EL (cell line): ENCODE measurements at places on chromosomes 11 and 22.

DNA sequence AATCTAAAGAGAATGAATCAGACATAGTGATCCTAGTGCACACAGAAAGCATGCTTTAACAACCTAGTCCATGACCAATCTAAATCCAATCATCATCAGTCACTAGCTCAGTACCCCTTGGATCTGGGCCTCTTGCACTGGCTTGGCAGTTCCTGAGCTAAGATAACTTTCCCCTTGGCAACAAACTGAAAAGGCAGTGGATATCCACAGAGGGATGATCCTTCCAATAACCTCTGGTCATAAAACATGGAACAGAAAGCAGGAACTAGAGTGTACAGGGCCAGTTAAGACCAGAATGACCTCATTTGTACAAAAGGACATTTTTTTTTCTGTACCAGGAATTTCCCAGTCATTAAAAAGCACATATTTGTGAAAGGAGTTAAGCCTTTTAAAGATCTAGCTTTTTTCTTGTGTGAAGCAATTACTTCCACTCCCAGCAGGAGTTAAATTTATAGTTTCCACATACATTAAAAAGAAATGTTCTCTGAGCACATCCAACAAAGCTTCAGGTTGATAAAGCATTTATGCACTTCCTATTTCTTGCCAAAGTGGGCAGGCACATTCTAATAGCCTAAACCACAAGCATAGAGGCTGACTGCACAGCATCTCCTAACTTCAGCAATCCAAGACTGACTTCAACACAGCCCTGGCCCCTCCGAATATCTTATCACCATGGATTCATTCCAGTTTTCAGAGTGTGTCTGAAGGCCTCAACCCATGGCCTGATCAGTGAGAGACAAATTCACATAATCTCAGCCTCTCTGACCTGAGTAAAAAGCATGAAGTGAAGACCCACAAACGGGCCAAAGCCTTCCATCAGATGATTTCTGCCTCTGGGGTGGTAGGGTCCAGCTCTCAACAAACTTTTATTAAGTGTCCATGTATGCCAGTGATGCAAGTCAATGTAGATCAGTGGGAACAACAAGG is 29.9 kb downstream of the GUCY1A2 start:
- peak; percentile 87 for DNase-seq

- DNase-seq = no peak
These were observed 838.2 kb downstream of the NTM start for GRCh38 chr11:132208477-132209055.

GRCh38 chr11:21838427-21838826 is 354.5 kb upstream of the ANO5 start:
- no peak for DNase-seq

DNA sequence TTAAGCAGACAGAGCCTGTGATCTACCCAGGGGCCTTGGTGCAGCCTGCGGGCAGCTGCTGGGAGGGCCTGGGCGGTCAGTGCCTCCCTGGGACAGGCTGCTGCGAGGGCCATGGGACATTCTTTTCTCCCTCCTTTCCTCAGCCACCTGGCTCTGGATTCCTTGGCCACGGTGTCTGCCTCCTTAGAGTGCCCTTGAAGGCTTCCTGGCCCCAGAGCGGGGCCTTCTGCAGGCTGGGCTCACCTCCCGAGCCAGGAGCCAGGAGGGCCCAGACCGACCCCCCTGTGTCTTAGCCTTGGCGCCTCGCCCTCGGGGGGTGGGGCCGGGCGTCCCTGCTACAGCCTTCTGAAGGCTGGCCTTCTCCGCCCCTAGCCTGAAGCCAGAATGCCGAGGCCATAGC is 231.2 kb downstream of the TBC1D22A start:
- no peak for DNase-seq

DNA sequence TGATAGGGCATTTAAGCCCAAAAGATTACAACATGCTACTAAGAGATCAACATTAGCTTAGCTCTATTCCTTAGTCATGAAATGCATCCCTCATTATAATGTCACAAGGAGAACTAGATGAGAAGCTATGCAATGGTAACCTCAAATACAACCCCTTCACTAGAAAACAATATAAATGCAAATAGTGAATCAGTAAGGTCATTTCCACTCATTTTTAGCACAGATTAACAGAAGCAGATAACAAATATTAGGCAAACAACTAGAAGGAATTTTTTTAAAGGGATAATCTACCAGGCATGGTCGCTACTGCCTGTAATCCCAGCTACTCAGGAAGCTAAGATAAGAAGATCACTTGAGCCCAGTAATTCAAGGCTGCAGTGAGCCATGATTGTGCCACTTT is 28.2 kb downstream of the SIK3 start:
- DNase-seq = no peak

GRCh38 chr22:23219822-23220484 is 39.6 kb downstream of the BCR start:
- DNase-seq = peak; percentile 71

DNA sequence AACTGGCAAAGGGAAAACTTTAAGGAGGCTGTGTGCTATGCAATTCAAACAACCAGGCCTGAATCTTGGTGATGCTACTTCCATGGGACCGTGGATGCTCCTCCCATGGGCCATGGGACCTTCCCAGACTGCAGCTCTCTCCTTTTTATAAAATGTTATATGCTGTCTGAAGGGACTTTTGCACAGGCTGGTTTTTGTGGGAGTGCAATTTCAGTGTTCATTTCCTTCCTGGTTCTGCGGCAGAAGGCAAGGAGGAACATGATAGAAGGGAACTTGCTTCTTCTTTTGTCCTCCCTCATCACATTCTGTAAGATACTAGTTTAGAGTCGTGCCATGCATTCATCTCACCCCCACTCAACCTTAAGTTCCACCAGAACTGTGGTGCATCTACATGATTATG is 68.9 kb downstream of the C11orf58 start:
- DNase-seq = no peak

GRCh38 chr22:26673486-26673885 is 16.1 kb downstream of the MIAT start:
- DNase-seq = peak; percentile 23

DNA sequence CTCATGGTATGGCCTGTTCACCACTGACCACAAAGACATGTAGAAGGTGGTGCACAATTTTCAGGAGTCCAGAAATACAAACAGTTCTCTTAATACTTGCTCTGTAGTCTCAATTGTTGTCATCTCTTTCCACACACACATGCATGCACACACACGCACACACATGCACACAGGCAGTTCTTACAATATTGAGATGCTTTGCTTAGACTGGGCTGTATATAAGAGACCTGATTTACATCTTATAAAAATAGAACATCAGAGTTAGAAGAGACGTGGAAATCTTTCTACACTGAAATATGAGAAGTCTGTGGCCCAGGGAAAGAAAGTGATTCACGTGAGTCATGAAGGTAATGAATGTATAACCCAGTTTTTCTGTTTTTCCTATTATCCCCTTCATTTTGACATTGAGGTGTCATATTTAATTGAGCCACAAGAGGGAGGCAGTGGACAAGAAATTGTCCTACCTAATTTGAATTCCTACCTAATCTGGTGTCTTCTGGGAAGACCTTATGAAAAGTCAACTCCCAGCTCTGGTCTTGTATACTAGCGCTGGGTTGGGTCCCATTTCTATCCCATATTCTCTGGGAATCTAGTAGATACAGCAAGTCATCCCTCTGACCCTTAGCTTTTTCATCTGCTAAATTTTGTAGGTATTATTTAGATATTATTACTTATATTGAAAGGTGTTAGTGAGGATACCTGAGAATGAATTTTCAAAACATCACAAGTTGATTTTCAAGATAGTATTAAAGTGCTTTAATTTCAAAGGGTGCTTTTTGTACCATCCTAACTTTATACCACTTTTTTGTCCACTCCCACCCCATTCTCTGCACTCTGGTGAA is 14.9 kb upstream of the MS4A4A start:
- DNase-seq = peak; percentile 40

DNA sequence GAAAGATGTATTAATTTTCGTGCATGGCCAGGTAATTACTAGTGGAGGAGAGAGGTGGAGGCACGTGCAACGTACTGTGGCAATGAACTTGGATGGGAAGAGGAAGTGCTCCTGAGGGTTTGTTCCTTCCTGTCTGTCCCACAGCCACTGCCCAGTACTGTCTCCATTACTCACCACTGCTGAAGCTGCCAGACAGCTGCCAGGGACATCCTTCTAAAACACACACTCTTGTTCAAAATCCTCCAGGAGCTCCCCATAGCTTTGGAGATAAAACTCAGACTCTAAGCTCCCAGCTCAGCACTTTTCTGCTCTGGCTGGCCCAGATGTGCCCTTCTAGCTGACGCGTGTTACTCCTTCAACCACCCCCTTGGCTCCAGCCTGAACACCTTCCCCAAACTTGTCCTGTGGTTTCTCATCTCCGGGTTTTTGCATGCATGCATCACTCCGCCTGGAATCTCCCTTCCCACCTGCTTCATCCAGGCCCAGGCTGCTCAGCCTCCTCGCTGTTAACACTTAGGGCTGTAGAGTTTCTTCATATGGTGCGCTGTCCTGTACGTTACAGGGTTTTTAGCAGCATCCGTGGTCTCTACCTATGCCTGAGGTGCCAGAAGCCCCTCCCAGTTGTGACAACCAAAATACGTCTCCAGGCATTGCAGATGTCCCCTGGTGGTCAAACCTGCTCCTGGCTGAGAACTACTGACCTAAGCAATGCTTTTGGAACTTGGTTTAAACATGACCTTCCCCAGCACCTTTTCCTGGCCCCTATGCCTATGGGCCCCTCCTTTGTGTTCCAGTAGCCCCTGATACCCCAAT is 69.5 kb downstream of the C11orf91 start:
- DNase-seq = peak; percentile 35

DNA sequence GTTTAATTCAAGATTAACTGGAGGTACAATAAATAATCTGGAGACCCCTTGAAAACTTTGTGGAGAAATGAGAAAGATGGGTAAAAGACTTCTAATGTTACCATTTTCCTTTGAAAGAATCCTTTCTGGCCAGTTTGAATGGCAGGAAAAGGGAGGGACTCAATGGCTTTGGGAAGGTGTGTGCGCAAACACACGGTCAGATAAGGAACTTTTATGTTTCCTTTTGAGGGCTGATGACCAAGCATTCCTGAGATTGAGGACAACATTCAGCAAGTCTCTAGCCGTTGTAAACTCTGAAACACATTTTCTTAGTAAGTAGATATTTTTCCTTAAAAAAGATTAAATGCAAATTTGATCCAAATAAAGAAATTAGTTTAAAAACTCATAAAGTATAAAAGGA is 909.7 kb upstream of the TENM4 start:
- no peak for DNase-seq

DNA sequence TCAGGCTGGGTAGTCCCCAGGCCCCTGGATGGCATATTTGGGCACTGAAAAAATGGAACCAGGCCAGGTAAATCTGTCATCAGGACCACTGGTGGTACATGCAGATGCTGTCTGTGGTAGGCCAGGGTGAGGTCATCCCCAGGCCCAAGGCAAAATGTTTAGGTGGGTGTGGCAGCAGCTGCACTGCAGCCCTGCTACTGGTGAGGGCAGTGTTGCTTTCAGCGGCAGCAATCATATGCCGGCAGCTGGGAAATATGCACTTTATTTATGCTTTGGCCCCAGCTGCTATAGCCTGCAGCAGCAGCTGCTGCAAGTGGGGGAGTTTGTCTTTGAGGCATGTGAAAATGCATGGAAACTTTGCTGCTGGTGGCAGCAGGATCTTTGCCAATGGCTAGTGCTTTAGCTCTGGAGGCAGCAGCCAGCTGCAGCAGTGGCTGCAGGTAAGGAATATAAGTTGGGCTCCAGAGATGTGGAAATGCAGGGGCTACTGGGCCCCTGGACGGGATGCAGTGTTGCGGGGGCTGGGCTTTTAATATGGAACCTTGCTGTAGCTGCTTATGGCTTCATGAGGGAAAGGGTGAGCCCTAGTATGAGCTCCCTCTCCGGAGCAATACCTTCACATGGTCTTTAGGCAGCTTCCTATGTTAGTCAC is 365.7 kb upstream of the CADM1 start:
- DNase-seq = no peak

DNA sequence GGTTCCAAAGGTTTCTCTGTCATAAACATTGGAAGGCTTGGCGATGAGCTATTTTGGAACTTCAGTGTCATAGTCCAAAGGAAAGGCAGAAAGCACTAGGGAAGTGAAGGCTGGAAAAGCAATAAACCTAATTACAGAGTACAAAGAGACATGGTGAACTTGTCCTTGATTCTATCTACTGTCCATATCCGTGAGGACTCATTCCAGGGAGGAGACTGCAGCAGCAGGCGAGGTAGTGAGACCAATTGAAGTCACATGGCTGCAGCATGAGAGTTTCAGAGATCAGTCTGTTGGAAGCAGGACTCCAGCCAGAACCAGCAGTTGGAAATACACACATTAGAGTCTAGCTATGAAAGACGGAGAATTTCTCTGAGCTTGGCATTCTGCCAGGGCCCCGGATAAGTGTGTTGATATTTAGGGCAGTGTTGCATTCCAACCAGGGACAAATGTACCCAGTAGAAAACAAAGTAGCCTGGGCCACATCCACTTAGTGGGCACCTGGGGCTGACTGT is 54.1 kb upstream of the ARHGAP42 start:
- DNase-seq = peak; percentile 11

- DNase-seq = no peak
These were observed 49.6 kb upstream of the SHANK2 start for GRCh38 chr11:71301858-71302533.

DNA sequence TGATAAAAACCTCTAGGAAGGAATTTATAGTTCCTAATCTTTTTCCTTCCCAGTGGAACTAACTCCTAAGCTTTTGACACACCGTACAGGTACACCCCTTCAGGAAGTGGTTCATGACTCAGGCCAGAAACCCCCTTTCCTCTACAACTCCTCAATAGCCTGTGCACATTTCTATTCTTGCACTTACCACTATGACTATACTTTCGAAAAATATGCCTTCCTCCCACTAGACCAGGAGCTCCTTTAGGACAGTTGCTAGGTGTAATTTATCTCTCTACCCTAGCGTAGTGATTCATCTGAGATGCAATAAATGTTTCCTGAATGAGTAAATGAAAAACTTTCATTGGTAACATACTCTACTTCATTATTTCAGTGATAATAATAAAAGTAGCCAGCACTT is 14.5 kb downstream of the MAP6 start:
- peak; percentile 68 for DNase-seq

DNA sequence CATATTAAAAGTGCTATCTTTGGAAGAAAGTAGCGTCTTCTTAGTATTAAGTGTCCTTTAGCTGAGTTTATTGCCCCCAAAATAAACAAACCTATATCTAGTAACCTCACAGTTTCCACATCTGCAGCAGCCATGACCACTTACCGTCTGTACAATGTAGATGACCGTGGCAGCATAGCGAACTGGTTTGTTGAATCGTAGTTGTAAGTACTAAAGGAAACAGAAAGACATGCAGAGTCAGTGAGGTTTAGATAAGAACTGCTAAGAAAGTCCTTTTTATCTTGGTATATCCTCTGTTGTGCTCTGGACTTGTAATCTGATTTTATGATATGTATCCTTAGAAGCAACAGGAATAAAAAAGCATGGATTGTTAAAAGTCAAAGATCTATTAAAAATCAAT is 9.4 kb downstream of the SLC5A12 start:
- no peak for DNase-seq
